Stimulated activated CD4-positive, alpha-beta T cell treated with anti-CD3 and anti-CD28 coated beads, Interleukin-2, amount 100 ng/mL, for 48 hours (primary cell): ENCODE measurements at places on chromosomes 5 and 9.

DNA sequence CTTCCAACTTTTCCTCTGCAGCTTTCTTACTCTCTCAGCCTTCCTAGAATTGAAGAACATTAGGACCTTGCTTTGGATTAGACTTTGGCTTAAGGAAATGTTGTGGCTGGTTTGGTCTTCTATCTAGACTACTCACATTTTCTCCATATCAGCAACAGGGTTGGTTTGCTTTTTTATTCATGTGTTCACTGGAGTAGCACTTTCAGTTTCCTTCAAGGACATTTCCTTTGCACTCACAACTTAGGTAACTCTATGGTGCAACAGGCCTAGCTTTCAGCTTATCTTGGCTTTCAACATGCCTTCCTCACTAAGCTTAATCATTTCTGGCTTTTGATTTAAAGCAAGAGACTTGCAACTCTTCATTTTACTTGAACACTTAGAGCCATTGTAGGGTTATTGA, 153.1 kb downstream of the CCDC192 start:
- no peak for DNase-seq

DNA sequence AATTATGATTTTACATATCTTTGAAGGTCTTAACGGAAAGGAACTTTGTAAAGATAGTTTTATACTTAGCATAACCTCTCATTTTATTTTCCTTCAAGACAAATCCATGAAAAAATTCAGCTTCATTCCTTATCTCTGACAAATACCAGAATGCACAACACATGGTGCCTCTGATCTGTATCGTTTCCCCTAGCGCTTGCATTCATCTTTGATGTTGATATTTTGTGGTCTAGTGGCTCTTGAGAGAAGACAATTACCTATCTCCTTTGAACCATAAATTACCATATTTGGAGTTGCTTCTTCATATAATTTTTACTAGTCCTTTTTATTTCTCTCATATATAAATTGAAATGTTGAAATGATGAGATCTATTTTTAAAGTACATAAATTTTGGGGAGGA, 551.3 kb downstream of the PDE4D start:
- no peak for DNase-seq

DNA sequence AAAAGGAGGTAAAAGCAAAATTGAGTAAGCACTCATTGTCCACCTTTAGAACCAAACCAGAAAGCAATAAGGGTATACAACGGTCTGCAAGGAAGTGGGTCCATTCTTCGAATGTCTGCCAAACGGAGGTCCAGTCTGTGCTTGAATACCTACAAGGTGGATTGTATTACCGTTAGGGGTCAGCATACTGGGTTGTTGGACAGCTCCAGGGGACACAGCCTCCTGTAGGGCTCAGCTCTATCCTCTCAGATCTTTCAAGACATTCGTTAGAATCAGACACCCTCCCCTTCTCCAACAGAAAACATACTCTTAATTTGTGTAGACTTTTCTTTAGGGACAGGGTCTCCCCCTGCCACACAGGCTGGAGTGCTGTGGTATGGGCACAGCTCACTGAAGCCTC, 5.5 kb downstream of the ASTN2 start:
- DNase-seq, result no peak

- DNase-seq, result no peak
These were observed 31.5 kb upstream of the ZFAND5 start for GRCh38 chr9:72396247-72397091.

DNA sequence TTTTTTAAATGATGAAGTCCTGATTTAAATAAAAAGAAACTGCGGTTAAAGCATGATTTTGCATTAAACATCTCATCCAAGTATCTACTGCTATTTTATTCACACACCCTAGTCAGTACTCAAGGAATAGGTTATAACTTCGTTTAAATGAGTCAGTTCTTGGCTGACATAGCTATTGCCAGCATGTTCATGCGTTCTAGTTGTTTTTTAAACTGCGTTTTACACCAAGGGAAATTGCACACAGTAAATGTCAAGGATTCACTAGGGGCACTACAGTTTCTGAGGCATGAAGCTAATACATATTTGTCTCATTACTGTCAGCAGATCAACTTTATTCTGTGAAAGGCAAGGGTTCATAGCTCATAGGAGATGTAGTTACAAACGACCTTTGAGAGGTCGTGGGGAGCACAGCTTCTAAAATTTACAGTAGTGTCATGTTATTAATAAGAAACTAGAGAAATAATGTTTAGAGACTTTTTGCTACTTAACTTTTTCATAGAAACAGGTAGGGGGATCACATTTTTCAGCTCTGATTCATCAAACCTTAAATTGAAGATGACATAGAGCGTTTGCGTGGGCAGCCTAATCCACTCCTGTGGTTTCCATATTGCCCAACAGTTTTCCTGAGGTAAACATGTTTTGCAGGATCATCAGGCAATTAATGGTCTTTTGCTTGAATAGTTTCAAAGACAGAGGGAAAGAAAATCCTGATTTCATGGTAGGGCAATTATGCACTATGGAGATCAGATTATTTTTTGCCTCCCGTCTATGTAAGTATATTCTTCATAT, 2222.7 kb upstream of the WWC1 start:
- no peak for DNase-seq

GRCh38 chr9:16601991-16602390, 268.5 kb downstream of the BNC2 start:
- DNase-seq, result no peak

- DNase-seq, result peak; percentile 58
These were observed 59.4 kb upstream of the TNFSF8 start for GRCh38 chr9:114989600-114990410.

DNA sequence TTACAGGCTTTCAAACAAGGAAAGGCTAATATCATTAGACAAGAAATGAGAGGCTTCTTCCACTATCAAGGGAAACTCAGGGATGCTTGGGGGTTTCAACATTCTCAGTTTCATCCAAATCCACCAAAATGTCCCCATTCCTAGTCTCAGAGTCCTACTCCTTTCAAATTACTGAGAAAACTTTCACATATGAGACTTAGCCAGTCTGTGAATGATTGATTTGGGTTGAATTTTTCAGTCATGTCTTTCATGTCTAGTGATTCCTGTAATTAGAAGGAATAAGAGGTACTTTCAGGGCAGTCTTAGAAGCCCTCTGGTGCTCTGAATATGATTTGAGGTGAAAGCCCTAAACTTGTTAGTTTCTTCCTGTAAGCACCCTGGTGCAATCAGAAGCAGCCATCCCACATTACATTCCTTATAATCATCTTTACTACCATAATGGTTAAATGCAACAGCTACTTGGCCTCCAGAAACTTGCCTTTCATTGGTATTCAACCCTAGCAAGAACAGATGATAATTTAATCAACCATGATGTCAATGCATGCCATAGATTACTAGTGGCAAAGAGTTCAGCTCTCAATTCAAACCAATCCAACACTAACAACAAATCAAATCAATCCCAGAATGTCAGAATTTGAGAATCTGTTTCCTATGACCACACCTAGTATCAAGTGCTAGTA, 50.7 kb upstream of the RIC1 start:
- no peak for DNase-seq

- no peak for DNase-seq
These were observed 98.8 kb downstream of the BOD1 start for GRCh38 chr5:173517648-173518047.

GRCh38 chr5:177486256-177486655, 11.1 kb downstream of the PDLIM7 start:
- no peak for DNase-seq

DNA sequence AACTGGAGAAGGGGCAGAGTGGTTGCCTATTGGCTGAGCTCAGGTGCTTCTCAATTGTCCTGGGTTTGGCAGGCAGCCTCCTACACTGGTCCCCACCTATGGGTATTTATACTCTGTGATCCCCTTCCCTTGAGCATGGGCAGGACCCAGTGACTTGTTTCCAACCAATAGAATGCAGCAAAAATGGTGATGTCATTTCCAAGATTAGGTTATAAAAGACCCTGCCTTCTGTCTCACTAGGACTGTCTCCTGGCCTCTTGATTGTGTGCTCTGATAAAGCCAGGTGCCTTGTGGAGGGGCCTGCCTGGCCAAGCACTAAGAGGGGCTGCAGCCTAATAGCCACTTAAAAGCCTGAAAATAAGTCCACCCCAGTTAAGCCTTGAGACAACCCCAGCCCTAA, 76.1 kb downstream of the MSX2 start:
- DNase-seq, result no peak
